H7 (cell line): ENCODE measurements at places on chromosomes 16 and 17. TPM values are rescaled to one million over a fixed set of nuclear protein-coding genes. Genes with fewer than 3 reads are reported as not detected.

The OR1A1 gene
- total RNA-seq: not detected in 2 replicates

The HLF gene
- 0.22 and 0.55 TPM in 2 replicates for total RNA-seq

The SLC25A11 gene
- 143 and 169 TPM in 2 replicates for total RNA-seq

The KRT28 gene
- total RNA-seq: not detected in 2 replicates

The WSCD1 gene
- 37.0 and 52.2 TPM in 2 replicates for total RNA-seq

The PRR35 gene
- 0.28 and 0.85 TPM in 2 replicates for total RNA-seq

The UNC13D gene
- 4.2 and 7.2 TPM in 2 replicates for total RNA-seq

The MYO15A gene
- total RNA-seq: 0.52 and 1.4 TPM in 2 replicates

The NOB1 gene
- 43.4 and 65.0 TPM in 2 replicates for total RNA-seq

The HIC1 gene
- total RNA-seq: 0.03 and 0.63 TPM in 2 replicates

The C17orf107 gene
- total RNA-seq: 7.6 and 7.8 TPM in 2 replicates

The GNPTG gene
- 16.2 and 21.5 TPM in 2 replicates for total RNA-seq

The IRF8 gene
- 0.21 and 2.7 TPM in 2 replicates for total RNA-seq

The CACNG3 gene
- not detected in 2 replicates for total RNA-seq

The DNAI2 gene
- not detected in 2 replicates for total RNA-seq

The INPP5K gene
- total RNA-seq: 17.6 and 20.7 TPM in 2 replicates

The PTX4 gene
- not detected in 2 replicates for total RNA-seq

The NACA2 gene
- not detected in 2 replicates for total RNA-seq

The ADAD2 gene
- 0.78 TPM in 1 of 2 replicates, not detected in the other for total RNA-seq

The THOC6 gene
- 69.1 and 81.4 TPM in 2 replicates for total RNA-seq

The CLEC10A gene
- total RNA-seq: not detected in 2 replicates

The ABAT gene
- total RNA-seq: 1.8 and 3.1 TPM in 2 replicates

The ANKFN1 gene
- 0.07 TPM in 1 of 2 replicates, not detected in the other for total RNA-seq
